ENCODE measurements at places on chromosomes 16 and 17. TPM values are rescaled to one million over a fixed set of nuclear protein-coding genes. Genes with fewer than 3 reads are reported as not detected.

DNA sequence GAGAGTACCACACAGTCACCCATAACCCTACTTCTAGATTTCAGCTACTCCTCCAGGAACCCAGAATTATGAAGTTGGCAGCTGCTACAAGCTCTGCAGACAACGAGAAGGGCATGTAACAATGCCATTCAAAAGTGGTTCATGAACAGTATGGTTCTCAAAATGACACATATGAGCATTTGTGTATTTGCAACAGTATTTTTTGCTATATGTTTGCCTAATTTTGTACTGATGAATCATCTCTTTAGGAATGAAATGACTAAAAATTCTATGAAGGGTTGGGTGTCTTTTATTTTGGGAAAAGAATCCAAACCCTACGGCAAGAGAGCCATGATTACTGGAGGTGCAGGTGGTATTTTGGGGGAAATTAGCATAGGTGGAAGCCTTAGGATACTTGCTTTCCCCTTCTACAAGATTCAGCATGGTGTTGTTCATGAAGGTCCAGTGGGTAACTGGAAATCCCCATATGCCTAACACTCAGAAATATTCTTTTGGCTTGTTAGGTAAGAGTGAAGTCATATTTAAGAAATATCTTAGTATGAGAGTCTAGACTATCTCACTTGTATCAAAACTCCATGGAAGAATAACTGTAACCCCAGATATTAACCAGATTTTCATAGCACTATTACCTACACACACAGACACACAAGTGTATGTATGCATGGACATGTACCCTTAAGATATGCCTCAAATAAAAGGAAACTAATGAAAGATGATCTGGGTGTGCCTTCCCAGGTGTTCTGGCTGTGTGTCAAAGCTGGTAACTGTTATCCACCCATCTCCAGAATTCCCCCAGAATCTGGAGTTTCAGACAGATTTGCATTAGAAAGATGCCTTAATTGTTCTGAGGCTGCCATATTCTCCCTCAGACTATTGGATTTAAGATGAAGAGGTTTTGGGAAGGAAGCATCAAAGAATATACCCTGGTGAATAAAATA lies 688.2 kb upstream of the SOX9 start:
- no peak for DNase-seq
- no peaks in the 10 kb centered on the region for H3K27me3 ChIP-seq
- H3K4me1 ChIP-seq = no peaks in the 10 kb centered on the region
- H3K27ac ChIP-seq = no peak overlapping the region

GJD3 gene
- 1.4 TPM for total RNA-seq

DNA sequence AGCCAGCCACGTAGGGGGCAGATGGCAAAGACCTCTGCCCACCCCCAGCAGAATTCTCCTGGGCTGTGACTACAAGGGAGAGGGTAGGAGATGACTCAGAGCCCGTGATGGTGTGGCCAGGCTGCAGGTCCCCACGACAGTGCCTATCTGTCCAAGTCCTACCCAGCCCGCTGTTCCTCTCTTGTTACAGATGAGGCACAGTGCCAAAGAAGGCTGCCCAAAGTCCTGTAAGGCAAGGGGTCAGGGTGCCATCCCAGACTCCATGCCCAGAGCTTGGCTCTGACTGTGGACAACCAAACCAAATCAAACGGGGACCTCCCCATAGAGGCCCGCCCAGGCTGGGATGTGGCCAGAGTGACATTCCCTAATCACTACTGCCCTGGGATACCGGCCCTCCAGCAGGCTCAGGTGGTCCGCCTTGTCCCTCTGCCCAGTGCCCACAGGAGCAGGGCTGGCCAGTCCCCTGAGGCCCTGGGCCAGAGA lies 12.6 kb upstream of the BCAR1 start:
- H3K27me3 ChIP-seq = no peaks in the 10 kb centered on the region
- no peaks in the 10 kb centered on the region for H3K36me3 ChIP-seq
- peaks cover 29% of the 10 kb centered on the region for H3K4me1 ChIP-seq
- H3K27ac ChIP-seq = no peak overlapping the region

- H3K36me3 ChIP-seq = no peaks in the 10 kb centered on the region
- H3K27me3 ChIP-seq = no peaks in the 10 kb centered on the region
- no peak overlapping the region for H3K27ac ChIP-seq
- H3K4me3 ChIP-seq = no peak overlapping the region
- no peak for DNase-seq
- no peaks in the 10 kb centered on the region for H3K4me1 ChIP-seq
Measured at GRCh38 chr16:10297341-10298006, 88.4 kb upstream of the ATF7IP2 start.

KIF2B gene
- not detected for total RNA-seq

MRM1 gene
- total RNA-seq = 11.2 TPM

- no peak overlapping the region for H3K4me3 ChIP-seq
- DNase-seq = no peak
- no peak overlapping the region for H3K27ac ChIP-seq
Measured at GRCh38 chr17:56717471-56717870, 116.2 kb downstream of the C17orf67 start.

- DNase-seq = no peak
- H3K4me1 ChIP-seq = no peaks in the 10 kb centered on the region
- H3K36me3 ChIP-seq = peaks cover 11% of the 10 kb centered on the region
- H3K27ac ChIP-seq = no peak overlapping the region
Measured at GRCh38 chr16:68351991-68352431, 41.2 kb downstream of the PRMT7 start.

DNA sequence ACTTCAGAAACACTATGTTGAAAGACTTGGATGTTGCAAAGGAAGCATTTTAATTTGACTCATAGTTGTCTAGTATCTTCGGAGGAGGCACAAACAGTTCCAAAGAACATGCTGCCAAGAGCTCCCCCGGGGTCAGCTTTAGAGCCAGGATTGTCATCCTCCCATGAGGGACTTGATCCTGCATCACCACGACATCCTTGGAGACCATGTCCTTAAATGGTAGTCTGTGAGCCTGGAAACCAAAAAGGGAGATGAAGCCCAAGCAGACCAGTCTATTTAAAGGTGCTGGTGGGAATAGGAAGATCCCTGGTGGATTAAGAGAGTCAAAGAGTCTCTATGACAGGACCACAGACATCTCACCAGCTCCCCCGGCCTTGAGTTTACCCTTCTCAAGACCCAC lies 33.3 kb upstream of the DYNLRB2 start:
- H3K27ac ChIP-seq = no peak overlapping the region
- H3K4me1 ChIP-seq = no peaks in the 10 kb centered on the region
- H3K27me3 ChIP-seq = no peaks in the 10 kb centered on the region
- H3K36me3 ChIP-seq = no peaks in the 10 kb centered on the region
- DNase-seq = no peak

GRCh38 chr17:67884741-67885140 lies 59.4 kb downstream of the BPTF start:
- H3K4me3 ChIP-seq = no peak overlapping the region
- H3K27me3 ChIP-seq = no peaks in the 10 kb centered on the region
- peaks cover 15% of the 10 kb centered on the region for H3K36me3 ChIP-seq
- DNase-seq = no peak
- H3K4me1 ChIP-seq = no peaks in the 10 kb centered on the region
